ENCODE measurements at places on chromosomes 6 and 20.

- no peak for DNase-seq
These were observed 244.9 kb downstream of the PLCB1 start for GRCh38 chr20:8376940-8377339.

- no peak for DNase-seq
These were observed 18.8 kb downstream of the ALDH5A1 start for GRCh38 chr6:24513602-24514001.

DNA sequence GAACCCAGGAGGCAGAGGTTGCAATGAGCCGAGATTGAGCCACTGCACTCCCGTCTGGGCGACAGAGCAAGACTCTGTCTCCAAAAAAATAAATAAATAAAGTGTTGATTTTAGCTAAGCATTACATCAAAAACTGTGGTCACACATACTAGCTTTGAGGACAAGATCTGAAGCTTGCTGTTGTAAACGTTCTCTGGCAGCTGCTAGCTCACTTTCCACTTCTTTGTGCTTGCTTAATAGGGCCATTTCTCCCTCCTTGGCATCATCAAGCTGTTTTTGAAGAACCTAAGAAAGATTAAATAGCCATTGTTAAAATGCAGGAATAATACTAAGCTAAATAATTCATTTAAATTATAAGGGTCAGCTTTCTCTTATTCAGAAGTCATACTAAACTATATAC is 55.7 kb downstream of the FAM184A start:
- DNase-seq: no peak

DNA sequence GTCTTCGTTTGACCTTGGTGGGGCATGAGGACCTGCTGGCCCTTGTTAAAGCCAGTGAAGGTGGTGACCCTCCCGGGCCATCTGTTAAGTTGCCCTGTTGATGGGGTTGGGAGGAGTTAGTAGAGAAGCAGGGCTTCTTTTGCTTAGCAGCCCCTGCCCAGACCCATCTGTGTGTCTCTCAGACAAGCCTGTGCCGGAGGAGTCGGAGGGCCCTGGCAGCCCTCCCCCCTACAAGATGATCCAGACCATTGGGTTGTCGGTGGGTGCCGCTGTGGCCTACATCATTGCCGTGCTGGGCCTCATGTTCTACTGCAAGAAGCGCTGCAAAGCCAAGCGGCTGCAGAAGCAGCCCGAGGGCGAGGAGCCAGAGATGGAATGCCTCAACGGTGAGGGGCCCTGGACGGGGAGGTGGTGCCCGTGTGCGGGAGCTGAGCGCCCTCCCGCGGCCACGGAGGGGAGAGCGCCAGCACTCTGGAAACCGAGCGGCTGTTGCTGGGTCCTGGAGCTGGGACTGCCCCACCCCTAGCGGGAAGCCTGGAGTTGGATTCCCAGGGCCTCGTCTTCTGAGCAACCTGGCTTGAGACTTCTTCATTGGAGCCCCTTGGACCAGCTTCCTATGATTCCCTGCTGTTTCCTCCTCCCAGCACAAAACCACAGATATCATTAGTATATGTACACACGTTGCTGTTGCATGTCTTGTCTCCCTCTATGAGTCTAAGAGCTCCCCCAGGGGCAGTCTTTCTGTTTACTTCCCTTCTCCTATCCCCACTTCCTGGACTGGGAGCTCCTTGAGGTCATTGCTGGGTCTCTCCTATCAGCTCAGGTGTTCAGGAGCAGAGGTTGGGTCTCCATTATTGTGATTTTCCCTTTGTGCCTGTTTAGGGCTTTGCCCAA is 27.6 kb upstream of the SRF start:
- peak; percentile 88 for DNase-seq

DNA sequence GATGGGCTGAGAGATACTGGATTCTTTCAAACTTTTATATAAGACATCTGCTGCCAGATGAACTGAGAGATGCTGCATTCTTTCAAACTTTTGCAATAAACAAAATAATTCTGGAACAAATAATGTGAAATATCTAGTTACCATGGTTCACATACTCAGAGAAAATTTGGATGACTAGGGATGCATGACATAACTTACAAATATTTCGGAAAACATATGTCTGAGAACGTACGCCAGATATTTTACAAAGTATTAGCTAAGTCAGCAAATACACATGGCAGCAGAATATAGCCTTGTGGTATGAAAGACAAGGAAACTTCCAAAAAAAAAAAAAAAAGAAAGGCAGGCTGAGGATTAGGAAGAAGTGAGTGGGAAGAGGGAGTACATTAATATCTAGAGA is 113.3 kb upstream of the TRAF3IP2 start:
- DNase-seq: no peak

- DNase-seq: no peak
These were observed 297.6 kb upstream of the TCF21 start for GRCh38 chr6:133591275-133591674.

All from HFFc6 (cell line).